Astrocyte (in vitro differentiated cells and primary cell): ENCODE measurements at places on chromosomes 7 and 10.
A peak's percentile ranks its signal among the peaks of the same experiment; 100 is the strongest.

- no peak for DNase-seq
Observed at GRCh38 chr10:132154440-132154839, 32.3 kb upstream of the DPYSL4 start.

DNA sequence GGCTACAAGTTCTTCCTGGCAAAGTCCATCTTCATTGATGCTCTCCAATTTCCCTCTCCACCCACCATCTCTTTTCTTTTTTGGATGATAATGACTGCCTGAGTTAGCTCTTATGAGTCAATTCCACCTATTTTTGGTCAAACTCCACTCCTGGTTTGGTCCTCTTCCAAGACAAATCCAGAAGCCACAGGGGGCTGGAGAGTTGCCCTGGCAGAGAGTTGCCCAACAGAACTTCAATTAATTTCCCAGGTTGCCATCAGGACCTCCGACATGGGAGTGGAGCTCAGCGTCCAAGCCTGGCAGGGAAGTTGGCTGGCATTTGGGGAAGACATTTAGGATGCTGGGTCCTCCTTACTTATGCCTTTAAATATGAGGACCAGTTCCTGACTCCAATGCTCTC, 29.2 kb upstream of the KCNMA1 start:
- peak; percentile 29 for DNase-seq

DNA sequence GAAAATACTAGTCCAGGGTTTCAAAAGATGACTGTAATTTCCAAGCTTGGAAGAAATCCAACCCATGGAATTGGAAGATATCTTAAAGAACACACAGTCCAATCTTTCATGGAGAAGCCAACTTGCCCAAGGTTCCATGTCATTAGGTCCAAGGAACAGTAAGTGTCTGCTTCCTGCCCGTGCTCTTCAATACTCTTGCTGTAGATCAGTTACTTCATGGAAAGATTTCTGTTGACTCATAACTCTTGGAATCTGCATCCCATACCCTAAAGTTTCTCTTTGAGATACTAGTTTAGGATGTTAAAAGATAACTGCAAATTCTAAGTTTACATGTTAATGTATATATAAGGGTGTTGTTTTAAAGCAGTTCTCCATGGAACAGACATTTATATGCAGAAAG, 127.9 kb upstream of the SLC13A1 start:
- no peak for DNase-seq

DNA sequence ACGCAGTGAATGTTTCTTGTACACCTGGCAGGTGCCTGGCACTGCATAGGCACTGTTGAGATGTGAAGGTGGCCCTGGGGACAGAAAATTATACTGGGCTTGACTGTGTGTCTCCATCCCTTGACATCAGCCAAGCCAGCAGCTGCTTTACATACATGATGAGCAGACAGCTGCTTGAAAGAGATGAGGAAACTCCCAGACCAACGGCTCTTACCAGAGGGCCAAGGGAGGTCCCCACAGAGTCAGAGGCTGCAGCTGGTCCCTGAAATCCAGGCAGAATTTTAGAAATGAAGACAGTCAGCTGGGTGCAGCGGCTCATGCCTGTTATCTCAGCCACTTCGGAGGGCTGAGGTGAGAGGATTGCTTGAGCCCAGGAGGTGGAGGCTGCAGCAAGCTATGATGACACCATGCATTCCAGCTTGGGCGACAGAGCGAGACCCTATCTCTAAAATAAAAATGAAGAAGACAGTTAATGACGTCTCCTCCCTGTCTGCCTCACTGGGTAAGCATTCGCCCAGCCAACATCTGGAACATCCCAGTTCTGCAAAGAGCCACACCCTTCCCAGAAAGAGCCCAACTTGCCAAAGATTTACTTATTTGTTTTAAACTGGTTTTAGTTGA, 17.6 kb downstream of the LIMK1 start:
- DNase-seq = no peak

DNA sequence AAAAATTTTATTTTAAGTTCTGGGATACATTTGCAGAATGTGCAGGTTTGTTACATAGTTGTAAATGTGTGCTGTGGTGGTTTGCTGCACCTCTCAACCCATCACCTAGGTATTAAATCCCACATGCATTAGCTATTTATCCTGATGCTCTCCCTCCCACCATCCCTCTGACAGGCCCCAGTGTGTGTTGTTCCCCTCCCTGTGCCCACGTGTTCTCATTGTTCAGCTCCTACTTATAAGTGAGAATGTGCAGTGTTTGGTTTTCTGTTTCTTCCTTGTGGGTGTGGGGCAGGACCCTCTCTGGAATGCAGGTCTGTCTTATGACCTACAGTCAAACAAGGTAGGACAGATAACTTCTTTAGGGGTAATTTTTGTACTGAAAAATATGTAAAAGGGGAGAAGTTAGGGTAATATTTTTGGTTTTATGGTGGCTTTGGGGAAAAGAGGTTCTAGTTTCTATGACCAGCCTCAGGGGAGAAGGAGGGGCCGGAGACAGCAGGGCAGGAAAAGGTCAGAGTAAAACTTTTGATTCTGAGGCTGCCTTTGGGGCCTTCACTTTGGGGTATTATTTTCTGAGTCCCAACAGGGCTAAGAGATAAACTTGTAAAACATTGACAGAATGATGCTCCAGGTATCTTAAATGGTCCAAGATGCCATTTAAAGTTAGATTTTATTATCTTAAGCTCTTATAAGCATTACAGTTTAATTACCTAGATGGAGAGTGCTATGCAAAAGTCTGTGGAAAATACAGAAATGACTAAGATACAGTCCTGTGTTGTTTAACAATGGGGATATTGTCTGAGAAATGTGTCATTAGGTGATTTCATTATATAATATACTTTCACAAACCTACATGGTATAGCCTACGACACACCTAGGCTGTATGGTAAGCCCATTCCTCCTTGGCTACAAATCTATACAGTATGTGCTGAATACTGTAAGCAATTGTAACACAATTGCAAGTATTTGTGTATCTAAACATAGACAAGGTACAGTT, 354.8 kb downstream of the ABCA13 start:
- no peak for DNase-seq

GRCh38 chr7:113200281-113200680, 81.9 kb upstream of the SMIM30 start:
- no peak for DNase-seq

DNA sequence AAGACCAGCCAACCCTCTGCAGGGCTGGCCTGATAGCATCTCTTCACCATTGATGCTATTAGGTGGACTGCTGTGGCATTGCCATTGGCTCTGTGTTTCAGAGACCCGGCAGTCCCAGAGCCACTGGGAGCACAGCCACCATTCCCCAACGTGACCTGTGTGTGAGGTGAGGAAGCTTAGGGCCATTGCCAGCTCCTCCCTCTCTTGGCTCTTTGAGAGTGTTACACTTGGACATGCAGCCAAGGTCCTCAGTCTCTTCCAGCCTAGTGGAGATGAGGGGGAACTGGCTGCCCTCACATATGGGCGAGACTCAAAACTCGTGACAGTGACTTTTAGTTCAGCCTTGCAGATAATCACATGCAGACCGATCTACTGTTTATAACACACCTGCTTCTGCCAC, 39.3 kb upstream of the HMX3 start:
- no peak for DNase-seq

GRCh38 chr10:101892782-101893391, 49.3 kb upstream of the KCNIP2 start:
- DNase-seq = peak; percentile 62

- DNase-seq = no peak
Observed at GRCh38 chr10:12308736-12309375, 40.5 kb upstream of the CAMK1D start.

DNA sequence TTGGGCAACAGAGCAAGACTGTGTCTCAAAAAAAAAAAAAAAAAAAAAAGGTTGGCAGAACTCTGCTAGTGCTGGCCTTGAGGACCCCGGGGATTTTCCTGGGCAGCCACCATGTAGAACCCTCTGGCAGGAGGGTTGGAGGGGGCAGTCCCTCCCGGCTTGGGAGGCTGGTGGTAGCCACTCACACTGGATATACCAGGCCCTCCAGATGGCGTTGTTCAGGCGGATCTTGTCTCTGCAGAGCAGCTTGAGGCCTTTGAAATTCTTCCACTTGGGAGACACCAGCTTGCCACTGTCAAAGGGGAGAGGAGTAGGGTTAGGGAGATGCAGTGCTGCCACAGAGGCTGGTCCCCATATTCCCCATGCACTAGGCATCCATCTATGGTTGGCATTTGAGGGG, 8.4 kb downstream of the MLXIPL start:
- DNase-seq = no peak

DNA sequence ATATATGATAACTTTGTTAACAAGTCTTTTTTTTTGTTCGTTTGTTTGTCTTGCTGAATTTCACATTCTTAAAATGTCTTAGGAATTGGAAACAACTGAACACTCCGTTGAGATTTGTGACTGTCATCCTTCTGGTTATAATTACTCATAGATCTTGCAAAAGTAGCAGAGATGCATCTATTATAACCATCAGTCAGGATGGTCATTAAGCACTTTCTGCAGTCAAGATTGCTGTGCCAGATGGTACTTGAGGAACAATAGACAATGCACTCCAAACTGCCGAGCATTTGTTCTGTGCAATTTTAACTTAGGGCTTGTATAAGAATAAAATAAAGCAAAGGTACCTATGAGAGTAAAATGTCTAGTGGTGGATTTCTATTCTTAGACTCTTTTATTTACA, 710.1 kb upstream of the KCND2 start:
- DNase-seq = no peak

DNA sequence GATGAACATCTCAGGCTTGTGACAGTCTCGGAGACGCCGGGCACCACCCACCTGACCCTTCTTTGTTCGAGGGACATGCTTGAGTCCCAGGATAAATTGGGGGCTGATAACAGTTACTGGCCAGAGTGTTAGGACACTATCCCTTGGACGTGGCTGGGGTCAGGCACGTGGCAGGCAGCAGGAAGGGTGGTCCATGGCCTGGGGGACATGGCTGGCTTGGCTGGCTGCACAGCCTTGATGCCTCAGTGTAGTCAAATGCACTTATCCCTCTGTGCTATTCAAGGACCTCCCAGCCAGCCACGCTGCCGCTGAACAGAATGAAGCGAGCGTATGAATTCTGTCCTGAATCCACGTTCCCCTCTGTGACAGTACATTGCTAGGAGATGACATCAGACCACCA, 662.0 kb upstream of the FOXK1 start:
- DNase-seq = no peak

DNA sequence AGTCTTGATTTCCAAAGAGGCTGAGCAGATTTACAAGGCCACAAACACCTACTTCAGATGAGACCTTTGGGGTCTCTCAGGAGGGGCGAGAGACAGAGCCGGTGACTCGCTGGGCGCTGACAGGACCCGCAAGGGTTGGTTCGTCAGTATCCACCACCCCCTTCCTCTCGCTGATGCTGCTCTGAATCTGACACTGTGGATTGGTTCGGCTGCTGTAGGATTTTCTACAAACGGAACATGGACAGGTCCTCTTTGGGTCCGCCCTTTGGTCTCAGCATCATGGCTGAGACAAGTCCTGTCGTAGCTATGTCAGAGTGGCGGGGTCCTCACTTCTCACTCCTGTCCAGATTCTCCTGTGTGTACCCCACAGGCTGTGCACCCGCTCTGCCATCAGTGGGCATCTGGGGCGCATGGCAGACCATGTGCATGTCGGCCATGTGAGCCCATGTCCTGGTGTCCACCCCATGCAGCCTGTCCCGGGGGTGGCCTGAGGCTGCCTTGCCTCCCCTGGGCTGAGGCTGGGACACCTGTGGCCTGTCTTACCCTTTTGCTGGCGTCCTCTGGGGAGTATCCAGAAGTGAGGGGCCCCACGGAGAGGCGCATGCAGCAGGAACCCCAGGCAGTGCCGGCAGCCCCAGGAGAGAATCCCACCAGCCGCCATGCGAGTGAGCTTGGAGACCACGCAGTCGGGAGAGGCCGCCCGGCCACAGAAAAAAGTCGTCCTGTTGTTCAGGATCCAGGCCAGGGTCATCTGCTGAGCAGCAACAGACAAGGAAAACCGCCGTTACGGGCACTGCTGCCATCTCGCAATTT, 21.6 kb upstream of the FAM20C start:
- DNase-seq = no peak

DNA sequence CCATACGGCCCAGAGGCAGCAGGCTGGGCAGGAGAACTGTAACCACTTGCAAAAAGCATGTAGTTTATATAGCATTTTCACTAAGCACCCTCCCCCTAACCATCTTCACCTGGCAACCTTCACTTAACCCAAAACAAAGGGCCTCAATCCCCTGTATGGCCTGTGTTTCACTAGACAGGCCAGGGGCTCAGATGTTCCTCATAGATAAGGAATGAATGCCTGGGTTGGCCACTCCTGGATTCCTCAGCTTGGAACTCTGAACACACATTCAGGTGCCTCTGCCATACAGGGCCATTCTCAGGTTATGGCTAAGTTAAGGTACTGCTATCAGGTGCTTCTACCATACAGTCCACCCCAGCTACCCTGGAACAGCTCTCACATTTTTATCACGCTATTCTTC, 10.3 kb upstream of the TMEM168 start:
- DNase-seq = no peak

DNA sequence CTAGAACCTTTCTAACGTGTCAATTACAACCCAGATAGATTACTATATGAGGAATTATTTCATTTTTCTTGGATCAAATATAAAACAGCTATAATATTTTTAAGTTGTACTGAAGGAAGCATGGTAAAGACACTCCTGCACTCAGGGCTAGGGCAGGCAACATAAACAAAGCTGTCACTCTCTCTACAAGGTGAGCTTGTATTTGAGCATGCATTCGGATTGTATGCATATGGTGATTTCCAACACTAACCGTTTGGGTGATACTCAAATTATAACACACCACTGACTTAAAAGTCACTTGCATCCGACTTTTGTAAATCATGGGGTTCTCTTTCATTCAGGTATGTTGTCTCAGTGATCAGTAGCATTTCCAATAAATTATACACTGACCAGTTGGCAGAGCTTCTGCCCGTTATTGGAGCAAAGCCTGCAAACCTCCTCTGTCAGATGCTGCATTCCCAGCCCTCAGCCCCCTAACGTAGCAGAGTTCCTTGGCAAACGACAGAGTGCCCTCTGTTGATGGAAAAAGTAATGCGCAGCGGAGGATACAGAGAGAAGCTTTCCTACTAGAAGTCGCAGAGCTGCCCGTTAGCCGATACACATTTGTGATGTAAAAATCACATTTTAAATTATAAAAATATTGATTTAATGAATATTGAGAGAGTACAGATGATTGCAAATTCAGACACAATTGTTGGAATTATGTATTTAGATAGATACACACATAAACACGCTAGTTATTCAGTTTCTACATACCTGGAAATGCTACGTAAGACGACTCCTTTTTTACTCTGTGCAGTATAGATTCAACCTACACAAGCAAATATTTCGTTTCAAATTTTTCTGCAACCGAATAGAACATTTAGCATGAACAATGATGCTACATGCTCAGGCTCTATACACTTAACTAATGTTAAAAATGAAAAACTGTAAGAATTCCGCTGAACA, 173.9 kb upstream of the SP4 start:
- peak; percentile 11 for DNase-seq
